GM18507 (cell line): ENCODE measurements at places on chromosomes 3 and 15.

DNA sequence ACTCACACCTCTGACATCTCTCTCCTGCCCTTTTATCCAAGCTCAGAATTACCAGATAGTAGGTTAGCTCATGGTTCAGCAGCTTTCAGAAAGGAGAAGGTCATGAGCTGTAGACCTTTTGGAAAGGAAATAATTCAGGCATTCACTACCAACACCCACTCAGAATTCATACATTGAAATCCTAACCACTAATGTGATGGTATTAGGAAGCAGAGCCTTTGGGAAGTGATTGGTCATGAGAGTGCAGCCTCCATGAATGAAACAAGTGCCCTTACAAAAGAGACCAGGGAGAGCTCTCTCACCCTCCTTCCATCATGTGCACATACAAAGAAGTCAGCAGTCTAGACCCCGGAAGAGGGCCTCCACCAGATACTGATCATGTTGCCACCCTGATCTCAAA is 315.8 kb upstream of the CCDC54 start:
- no peak for DNase-seq

DNA sequence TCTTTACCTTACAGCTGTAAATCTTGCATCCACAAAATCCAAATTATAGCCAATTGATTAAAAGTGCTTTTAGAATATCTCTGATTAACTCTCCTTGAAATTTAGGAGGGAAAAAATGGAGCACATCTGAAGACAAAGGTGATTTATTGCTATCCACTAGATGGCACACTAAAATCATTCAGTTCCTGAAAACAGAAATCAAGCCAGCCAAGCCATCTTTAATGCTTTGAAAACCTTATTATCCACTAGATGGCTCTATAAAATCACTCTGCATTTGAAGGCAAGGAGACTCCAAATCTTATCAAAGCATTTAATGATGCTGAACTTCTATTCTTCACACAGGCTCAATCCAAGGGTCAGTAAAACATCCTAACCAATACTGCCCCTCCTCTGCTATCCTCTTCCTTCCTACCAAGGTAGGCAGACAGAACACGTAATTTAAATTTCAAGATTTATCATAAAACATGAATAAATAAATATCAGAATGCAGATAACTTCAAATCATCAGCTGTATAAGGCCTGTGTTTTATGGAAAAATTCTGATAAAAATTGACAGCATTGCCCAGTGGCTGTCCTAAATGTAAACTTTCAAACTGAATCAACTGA is 48.4 kb downstream of the GOLIM4 start:
- peak; percentile 17 for DNase-seq

- no peak for DNase-seq
These were observed 347.7 kb upstream of the ARPP21 start for GRCh38 chr3:35291471-35292236.

GRCh38 chr15:53193149-53193548 is 403.0 kb upstream of the ONECUT1 start:
- DNase-seq = no peak

- no peak for DNase-seq
These were observed 101.4 kb downstream of the TNIK start for GRCh38 chr3:171358881-171359198.
